Left ventricle myocardium superior (tissue), 1 donor: ENCODE measurements at places on chromosomes 4 and X. TPM values are rescaled to one million over a fixed set of nuclear protein-coding genes. Genes with fewer than 3 reads are reported as not detected.

DNA sequence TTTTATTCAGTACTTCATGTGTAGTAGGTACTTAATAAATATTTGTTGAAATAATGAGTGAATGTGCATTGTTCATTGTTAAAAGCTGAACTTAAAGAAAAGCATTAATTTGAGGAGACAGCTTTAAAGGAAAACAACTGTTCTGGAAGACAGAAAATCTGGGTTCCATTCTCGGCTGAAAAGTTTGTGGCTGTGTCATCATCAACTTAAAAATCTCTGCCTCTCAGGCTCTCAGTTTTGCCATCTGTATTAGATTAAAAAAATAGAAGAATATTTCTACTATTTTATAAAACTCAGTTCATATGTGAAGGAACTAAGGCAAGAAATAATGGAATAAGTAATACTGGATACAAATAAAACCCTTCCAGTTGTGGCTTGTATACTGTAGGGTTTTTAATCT, 62.5 kb downstream of the FSTL5 start:
- no peak for DNase-seq

GRCh38 chr4:112552668-112553067, 36.7 kb upstream of the NEUROG2 start:
- no peak for DNase-seq

PI4K2B gene
- total RNA-seq = 2.0 TPM

DNA sequence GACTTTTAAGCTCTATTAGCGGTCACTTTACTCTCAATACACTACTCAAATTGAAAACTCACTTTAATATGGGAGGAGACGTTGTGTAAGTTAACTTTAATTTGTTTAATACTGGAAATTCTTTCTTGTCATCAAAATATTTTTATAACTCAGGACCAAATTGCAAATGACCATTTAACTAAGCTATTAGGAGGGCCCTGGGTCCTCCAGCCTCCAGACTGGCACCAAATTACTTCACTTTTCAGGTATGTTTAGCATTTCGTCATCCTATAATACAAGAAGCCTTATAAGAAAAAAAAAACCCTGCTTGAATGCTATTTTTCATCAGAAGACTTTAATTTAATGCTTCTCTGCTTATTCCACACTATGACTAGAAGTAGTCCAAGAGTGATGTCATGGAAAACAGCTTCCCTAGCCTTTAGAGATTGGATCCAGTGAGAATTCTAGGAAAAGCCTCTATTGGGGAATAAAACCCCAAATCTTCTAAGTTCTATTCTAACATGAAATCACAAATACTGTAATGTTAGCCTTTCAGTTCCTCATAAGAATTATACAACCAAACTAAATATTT, 6.6 kb downstream of the KLHL15 start:
- DNase-seq = no peak

- DNase-seq = no peak
Observed at GRCh38 chrX:121000589-121000988, 15.0 kb upstream of the CT47A1 start.

- DNase-seq = no peak
Observed at GRCh38 chr4:69780141-69780540, 19.7 kb upstream of the SULT1B1 start.

DNA sequence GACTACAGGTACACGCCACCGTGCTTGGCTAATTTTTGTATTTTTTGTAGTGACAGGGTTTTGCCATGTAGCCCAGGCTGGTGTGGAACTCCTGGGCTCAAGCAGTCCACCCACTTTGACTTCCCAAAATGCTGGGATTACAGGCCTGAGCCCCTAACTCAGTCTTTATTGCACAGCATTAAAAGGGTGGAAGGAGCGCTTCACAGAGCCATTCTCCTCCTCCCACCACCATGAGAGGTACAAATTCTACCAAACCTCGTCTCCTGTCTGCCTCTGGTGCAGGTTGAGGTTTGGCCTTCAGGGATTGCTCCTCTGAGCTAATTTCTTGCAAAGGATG, 52.3 kb downstream of the TLR10 start:
- DNase-seq = no peak

ZIC3 gene
- total RNA-seq = not detected
